ENCODE measurements at places on chromosomes 6 and 20.
A peak's percentile ranks its signal among the peaks of the same experiment; 100 is the strongest.

DNA sequence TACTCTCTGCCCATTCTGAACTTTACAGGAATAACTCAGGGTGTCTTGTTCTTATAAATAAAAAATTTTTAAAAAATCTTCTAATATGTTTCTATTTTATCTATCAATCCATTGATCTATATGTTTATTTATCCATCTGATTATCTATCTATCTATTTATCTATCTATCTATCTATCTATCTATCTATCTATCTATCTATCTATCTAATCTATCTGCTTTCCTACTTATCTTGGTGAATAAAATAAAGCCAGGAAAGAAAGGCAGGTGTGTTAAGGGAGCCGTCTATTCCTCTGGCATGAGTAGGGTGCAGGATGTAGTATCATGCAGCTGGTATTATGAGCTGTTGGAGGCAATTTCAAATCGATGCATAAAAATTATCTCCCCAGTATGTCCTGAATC, 153.0 kb downstream of the FOXA2 start:
- no peak for DNase-seq

DNA sequence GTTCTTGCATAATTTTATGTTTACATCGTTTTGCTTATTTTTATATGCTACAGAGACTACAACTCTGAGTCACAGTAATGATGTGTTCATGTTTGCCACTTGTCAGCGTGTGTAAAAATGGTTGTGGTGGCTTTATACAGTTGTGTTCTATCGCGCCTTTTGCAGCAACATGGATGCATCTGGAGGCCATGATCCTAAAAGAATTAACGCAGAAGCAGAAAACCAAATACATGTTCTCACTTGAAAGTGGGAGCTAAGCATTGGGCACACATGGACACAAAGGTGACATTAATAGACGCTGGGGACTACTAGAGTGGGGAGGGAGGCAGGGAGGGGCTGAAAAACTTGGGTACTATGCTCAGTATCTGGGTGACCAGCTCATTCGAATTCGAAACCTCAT, 996 bp upstream of the SEC23B start:
- DNase-seq, result peak; percentile 42

- peak; percentile 1 for DNase-seq
Observed at GRCh38 chr20:6940048-6940447, 172.6 kb downstream of the BMP2 start.

GRCh38 chr6:21023210-21023609, 489.0 kb downstream of the CDKAL1 start:
- DNase-seq, result no peak

GRCh38 chr6:63637865-63638445, 2.4 kb downstream of the PHF3 start:
- no peak for DNase-seq

GRCh38 chr6:33621711-33622388, 728 bp downstream of the ITPR3 start:
- peak; percentile 51 for DNase-seq

- no peak for DNase-seq
Observed at GRCh38 chr6:163671355-163671754, 256.8 kb downstream of the QKI start.

DNA sequence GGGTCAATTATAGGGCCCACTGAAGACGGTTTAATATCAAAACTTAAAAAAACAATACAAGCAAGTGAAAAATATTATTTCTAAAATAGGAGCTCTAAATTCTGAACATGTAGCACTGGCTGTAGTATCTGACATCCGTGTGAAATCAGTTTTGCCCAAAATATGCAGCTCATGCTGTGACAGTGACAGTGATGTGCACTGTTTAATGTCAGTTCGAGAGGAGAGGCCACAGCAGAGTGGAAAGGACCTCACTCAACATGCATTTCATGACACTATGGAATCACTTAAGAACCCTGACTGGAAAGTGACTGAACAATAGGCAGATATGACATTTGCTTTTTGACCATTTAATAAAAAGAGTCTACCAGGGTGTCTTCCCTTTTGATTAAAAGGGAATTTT, 397.0 kb downstream of the FRK start:
- DNase-seq, result no peak

- no peak for DNase-seq
Observed at GRCh38 chr6:90086517-90086916, 192.2 kb downstream of the GJA10 start.

DNA sequence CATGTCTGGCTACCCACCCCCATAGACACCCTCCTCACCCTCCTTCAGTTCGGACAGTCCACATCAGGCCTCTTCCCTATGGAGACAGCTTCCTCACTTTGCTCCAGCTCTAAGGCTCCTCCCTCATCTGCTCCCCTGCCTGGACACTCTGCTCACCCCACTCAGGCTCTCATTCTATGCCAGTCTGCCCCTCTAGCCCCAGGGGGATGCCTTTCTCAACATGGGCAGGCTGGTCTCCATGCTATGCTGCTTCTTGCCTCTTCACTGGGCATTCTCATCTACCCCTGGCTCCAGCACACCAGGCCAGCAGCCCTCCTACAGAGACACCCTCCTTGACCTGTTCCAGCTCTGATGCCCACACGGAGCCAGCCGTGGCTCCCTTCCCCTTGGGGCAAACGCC, at the start of gene WFDC8:
Gene WFDC8, minus strand, starts transcription at position 101 of the 400 bp plus-strand sequence. Its CDS starts 37 bp downstream, at position 64.
- no peak for DNase-seq

DNA sequence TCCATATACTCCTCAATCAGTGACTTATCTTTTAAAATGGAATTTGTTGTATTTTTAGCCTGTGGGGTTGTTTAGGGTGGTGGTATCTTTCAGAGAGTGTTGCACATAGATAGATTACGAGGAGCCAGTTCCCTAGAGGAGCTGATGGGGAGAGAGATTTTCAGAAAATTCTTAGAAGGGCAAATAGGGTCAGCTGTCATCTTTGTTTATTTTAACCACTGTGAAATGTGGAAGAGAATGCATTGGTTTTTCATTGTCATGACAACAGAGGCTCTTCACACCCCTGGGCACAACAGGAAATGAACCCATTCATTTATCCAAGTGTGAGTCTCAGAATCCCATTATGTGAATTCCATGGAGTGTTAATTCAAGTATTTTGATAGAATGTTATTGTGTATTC, 188.4 kb downstream of the JARID2 start:
- no peak for DNase-seq

DNA sequence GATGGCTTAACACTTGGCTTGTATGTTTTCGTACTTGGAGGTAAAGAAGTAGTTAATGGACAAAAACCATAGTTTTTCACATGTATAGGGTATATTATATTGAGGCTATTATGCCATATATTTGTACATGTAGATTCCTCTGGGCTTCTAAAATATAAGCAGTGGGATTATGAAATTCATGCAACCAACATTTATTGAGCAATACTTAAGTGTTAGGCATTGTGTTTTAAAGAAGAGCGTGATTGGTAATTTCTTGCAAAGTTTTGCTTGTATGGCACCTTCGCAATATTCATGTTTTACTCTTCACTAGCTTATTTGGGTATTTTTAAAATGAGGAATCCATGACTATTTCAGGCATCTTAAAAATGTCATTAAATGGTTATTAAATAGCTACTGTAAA, 2.5 kb downstream of the TULP4 start:
- DNase-seq, result no peak

DNA sequence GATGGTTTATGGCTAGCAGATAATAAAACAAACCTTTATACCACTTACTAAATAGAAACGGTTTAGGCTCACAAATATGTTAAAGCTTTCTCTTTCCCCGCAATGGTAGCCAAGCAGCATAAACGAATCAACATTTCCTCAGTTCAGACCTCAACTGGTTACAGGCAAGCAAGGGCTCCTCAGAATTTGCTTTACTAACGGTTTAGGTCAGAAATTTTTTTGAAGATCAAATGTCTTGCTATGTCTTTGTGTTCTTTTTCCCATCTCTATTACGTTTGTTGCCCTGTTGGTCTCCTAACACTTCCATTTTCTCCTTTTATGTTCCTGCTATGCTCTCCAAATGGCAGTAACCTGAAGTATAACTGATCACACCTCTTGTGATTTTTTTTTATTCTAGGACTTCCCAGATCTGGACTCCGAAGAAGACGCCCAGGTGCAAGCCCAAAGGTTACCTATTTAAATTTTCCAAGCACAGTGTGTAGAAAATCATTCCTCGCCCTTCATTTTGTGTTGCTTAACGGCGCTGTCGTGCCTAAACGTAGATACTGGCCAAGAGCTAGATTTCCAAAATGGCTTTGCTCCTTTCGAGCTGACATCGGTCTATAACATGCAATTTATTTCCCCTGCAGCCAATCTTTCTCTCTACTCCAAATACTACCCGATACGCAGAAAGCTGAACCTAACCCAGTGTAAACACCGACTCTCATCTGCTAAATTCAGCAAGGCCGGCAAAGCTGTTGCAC, 717 bp upstream of the ASF1A start:
- peak; percentile 58 for DNase-seq

DNA sequence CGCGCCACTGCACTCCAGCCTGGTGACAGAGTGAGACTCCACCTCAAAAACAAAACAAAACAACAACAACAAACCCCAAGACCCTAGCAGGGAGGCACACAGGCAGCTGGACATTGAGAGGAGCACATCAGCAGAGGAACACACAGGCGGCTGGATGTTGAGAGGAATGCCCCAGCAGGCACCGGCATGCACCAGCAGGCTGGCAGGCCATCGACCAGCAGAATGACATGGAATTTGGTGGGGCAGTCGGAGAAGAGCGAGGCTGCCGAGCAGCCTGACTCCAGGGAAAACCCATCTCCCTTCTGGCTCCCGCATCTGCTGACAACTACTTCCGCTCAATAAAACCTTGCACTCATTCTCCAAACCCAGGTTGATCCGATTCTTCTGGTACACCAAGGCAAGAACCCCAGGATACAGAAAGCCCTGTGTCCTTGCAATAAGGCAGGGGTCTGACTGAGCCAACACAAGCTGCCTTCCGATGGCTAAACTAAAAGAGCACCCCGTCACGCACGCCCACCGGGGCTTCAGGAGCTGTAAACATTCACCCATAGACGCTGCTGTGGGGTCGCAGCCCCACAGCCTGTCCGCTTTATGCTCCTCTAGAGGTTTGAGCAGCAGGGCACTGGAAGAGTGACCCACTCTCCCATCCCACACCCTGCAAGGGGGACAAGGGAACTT, 60.2 kb downstream of the SLC22A23 start:
- no peak for DNase-seq

- no peak for DNase-seq
Observed at GRCh38 chr20:25654487-25654886, 30.7 kb upstream of the NANP start.

- DNase-seq, result peak; percentile 40
Observed at GRCh38 chr6:169723991-169724493, 258 bp downstream of the PHF10 start.

DNA sequence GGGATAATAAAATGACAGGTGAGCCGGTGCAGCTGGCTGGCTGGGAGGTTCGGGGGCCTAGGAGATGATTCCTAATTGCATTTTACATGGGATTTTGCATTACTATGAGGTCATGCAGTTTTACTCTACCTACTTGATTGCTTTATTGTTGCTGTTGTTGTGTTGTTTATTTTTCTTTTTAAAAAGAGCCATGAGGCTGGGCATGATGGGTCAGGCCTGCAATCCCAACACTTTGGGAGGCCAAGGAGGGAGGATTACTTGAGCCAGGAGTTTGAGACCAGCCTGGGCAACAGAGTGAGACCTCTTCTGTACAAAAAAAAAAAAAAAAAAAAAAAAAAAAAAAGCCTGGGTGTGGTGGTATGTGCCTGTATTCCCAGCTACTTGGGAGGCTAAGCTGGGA, 104.8 kb downstream of the GJA1 start:
- no peak for DNase-seq

DNA sequence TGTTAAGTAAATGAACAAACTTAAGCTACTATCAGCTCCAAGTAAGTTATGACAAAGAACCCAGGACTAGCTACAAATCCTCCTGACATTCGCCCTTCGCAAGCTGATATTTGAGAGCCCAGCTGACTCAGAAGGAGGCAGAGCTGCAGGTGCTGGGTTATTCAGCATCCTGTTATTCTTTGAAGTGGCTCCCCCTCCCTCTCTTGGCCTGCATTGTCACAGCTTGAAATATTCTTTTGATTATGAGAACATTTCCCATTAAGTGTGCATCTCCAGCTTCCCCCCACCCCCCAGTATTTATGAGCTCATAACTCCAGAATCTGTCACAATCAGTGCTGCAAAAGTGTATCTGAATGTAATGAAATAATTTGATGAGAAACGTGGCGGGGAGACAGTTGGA, 78.8 kb upstream of the RALY start:
- DNase-seq, result peak; percentile 59

DNA sequence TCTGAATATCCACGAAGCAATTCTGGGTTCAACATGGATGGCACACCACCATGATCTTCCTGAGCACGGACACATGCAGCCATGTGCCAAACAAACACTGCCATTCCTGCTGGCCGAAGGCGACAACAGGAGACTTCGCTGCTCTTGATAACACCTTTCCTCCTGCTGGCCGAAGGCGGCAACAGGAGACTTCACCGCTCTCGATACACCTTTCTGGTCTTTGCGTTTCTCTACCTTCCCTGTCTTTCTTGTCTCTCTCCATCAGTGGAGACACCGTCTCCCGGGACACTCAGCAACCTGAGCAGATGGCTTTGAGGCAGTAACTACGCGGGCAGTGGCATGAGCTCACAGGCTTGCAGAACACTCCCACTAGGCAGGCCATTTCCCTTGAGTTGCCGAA, 54.9 kb upstream of the MPC1 start:
- no peak for DNase-seq

GRCh38 chr6:156559162-156559690, 218.0 kb upstream of the ARID1B start:
- no peak for DNase-seq

- peak; percentile 7 for DNase-seq
Observed at GRCh38 chr20:5719861-5720403, 30.3 kb upstream of the SHLD1 start.

- no peak for DNase-seq
Observed at GRCh38 chr6:111980143-111980542, 73.8 kb upstream of the CCN6 start.

DNA sequence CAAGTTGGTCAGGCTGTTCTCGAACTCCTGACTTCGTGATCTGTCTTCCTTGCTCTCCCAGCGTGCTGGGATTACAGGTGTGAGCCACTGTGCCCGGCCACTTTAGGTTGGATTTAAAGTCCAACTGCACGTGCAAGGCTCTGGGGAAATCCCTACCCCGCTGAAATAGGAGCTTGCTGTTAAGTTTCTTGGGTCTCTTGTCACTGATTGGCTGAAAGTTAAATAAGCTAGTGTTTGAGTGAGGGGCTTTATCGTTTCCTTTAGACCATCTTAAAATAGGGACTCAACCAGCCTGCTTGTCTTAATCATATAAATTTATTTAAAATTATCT, 11.1 kb upstream of the SERINC1 start:
- DNase-seq, result no peak
